Islet precursor cell (in vitro differentiated cells): ENCODE measurements at places on chromosomes 5 and 9.

- no peak for DNase-seq
Measured at GRCh38 chr9:121204121-121204520, 2.5 kb upstream of the RAB14 start.

GRCh38 chr9:95507464-95508241 is 9.1 kb downstream of the PTCH1 start:
- DNase-seq: peak; percentile 81

- peak; percentile 89 for DNase-seq
Measured at GRCh38 chr9:129139233-129139992, 28.2 kb downstream of the PTPA start.

GRCh38 chr9:127778280-127779135 is at the start of gene SH2D3C:
TSS of gene SH2D3C (minus strand) at chr9:127778666. CDS start at chr9:127778627, 39 bp downstream.
- no peak for DNase-seq

DNA sequence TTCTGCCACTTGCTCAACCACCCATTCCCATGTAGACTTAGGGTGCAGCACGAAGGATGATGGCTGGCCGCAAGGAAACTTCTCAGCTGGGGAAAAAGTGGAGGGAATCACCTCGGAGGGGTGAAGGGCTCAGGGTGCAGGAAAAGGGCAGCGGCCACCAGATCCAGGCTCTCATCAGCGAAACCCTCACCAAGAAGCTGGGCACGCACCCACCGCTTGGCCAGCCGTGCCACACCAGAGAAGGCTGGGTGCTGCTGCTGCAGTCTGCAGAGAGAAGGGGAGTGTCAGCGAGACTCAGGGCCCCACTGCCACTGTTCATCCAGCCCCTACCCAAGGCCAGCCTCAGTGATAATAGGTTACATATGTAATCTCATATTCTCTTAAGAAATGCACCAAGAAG is 8.6 kb downstream of the NOL6 start:
- DNase-seq: no peak

DNA sequence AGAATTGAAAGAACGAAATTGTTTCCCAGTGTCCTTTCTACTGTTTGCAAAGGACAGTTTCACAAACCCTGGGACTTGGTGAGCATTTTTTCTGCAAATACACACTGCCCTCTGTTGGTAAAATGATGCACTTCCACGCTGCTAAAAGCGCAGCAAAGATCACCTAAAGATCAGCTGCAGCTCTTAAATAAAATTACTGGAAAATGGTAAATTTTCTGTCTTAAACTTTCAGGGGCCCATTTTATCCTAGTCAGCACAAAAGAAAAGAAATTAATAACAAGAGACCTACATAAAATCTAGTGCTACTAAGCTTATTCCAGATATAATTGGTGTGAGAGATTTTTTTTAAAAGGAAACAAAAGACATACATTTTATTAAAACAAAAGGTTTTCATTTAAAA is 566.0 kb downstream of the CAAP1 start:
- DNase-seq: peak; percentile 65

DNA sequence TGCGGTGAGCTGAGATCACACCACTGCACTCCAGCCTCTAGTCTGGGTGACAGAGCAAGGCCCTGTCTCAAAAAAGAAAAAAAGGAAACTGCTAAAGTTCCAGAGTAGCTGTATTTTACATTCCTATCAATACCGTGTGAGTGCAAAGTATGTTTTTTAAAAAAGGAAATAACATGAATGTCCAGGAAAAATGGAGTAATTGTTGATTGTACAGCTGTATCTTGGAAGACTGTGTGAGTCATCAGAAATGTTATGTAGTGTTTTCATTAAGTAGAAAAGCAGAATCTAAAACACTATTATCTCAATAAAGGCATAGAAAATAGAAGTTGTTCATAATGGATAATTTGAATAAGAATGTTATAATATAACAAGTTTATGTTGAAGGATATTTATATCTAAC is 53.9 kb downstream of the ZCCHC7 start:
- DNase-seq: no peak

- DNase-seq: no peak
Measured at GRCh38 chr5:175457466-175457865, 13.5 kb upstream of the DRD1 start.

DNA sequence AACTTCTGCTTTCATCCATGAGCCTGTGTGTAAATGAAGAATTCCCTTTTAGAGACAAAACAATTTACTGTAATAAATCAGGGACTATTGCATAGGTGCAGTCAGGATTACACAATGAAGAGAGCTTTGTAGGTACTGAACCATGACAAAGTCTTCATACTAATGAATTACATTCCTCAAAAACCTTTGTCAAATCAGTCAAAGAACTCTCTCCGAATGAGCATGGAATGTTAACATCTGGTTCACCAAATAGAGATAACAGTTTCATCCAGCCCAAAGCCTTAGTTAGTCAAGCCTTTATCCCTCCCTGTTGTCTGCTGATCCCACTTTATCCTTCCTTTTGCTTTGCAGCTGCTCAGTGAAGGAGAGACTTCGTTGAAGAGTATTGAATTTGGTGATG is 62.9 kb upstream of the DMRTA1 start:
- DNase-seq: no peak

- no peak for DNase-seq
Measured at GRCh38 chr5:117649821-117650220, 1075.2 kb upstream of the SEMA6A start.

DNA sequence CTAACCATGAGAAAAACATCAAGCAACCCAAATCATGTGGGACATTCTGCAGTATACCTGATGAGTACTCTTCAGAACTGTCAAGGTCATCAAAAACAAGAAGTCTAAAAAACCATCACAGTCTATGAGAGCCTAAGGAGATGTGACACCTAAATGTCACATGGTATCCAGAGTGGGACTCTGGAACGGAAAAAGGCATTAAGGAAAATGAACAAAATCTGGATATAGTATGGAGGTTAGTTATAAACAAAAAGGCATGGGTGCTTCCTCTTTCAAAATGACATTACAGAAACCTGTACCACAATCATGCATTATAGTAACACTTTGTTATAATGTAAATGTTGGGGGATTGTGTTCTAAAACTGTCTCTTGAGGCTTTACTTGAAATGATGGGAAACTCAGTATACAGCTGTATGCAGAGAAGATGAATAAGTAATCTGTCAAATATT is 47.4 kb downstream of the PRKACG start:
- no peak for DNase-seq

DNA sequence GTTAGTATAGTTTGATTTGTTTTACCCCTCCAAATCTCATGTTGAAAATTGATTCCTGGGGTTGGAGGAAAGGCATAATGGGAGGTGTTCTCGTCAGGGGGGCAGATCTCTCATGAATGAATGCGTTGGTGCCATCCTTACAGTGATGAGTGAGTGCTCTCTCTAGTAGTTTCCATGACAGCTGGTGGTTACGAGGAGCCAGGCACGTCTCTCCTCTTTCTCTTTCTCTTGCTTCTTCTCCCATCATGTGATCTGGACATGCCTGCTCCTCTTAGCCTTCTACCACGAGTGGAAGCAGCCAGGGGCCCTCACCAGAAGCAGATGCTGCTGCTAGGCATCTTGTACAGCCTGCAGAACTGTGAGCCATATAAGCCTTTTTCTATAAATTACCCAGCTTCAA is 454.1 kb downstream of the EFNA5 start:
- DNase-seq: no peak

DNA sequence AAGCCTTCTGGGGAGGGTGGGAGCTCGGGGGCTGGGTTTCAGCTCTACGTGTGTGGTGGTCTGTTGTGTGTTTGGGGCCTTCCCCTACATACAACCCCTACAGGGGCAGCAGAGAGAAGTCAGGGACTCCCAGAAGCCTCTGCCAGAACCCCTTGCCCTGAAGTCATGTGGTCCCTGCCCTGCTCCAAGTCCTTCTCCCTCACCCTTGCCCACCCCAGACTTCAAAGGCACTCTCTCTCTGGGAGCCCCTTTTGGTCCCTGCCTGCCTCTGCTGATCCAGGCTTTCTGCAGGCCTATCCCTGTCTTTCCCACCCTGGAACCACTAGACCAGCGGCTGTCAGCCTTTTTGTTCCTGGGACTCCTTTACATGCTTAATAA is 61.1 kb upstream of the PSD2 start:
- peak; percentile 54 for DNase-seq

GRCh38 chr5:157457391-157457790 is 2.6 kb upstream of the NIPAL4 start:
- DNase-seq: peak; percentile 14

DNA sequence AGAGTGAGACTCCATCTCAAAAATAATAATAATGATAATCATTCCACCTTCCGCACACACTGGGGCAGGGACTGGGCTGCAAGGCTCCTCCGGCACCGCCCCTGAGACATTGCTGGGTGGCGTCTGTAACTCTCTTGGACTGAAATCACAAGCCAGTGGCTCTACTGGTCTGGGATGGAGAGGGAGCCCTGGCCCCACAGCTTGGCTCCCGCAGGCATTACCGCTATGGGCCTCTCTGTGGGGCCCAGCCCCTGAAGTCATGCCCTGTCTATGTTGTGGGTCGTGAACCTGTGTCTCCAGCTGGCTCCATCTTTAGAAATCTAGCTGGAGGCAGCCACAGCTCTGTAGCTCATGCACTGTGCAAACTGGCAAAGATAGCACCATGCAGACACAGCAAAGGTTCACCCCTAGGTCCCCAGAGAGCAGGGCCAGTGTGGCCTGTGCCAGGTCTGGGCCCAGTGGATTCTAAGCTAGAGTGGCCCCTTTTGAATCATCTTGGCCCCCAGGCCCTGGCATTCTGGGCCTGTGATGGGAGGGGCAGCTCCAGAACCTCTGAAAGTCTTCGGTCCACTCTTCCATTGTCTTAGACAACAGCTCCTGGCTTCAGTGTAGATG is 36.1 kb upstream of the COL5A1 start:
- DNase-seq: peak; percentile 45

- DNase-seq: peak; percentile 88
Measured at GRCh38 chr9:109817846-109818472, 38.0 kb downstream of the PALM2AKAP2 start.

- DNase-seq: no peak
Measured at GRCh38 chr9:2396622-2397285, 224.8 kb upstream of the VLDLR start.

DNA sequence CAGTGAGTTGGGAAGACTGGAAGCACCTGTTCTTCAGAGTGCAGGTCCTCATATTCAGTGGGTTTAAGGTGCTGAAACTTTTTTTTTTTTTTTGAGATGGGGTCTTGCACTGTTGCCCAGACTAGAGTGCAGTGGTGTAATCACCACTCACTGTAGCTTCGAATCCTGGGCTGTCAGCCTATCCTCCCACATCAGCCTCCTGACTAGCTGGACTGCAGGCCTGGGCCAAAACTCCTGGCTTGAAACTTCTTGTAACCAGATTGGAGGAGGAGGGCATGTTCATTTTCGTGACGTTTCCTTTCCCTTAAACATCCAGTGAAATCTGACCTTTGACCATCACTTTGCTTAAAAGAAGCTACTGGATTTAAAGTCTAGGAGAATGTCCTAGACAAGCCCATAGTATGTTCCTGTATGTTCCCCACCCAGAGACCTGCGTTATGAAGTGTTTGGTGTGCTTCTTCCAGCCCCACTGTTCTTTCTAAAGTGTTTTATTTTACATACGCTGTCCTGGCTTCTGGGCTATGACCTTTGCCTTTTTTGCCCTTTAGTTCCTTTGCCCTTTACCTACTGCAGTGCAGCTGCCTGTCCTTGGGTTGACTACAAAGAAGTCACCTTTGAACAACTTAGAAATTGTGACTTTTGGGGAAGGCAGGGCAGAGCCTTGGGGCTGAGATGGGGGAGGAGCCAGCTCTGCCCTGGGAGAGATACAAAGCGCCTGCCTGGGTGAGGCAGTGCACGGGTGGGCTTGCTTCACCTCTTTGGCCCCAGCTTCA is 18.4 kb downstream of the TENT4A start:
- DNase-seq: no peak

- no peak for DNase-seq
Measured at GRCh38 chr9:5586391-5586802, 42.5 kb upstream of the RIC1 start.
